Right kidney (tissue), 9 donors: ENCODE measurements at places on chromosomes 3 and 15.
A peak's percentile ranks its signal among the peaks of the same experiment; 100 is the strongest.

- no peak for DNase-seq
These were observed 8.1 kb downstream of the PPM1M start for GRCh38 chr3:52253314-52254304.

DNA sequence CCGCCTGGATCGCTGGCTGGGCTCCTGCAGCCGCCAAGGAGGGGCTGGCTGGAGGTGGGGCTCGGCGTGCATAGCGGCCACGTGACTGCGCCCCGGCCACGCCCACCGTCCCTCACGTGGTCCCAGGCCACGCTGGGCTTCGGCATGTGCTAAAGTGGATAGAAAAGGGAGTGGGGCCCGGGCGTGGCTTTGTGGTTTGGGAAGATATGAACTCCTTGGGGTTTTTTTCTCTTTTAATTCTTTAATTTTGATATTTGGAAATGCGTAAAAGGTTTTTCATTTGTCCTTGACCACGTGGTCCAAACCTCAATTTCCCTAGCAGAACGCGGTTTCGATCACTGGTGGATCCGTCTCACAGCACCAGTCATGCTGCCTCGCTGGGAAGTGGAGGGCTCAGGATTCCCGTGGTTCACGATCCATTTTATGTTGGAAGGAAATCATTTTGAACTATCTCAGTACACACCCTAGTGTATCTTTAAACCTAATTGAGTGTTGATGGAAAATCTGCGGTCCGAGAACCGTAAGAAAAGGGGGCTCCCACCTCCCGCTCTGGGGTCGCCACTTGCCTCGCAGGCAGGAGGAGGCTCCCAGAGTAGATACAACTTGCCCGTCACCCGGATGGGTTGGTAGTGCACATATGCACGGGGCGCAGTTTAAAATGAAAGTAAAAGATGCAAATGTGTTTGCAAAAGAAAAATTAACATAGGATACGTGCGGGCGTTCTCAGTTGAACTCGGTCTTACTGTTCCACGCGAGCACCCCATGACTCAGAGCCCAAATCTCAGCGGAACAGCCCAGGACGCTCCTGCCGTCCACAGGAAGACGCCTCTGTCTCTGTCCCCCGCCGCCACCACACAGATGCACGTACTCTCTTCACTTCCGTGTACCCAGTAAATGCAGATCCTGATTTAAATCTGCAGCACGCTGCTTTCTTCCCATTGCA lies 141.9 kb downstream of the PGPEP1L start:
- DNase-seq: no peak

DNA sequence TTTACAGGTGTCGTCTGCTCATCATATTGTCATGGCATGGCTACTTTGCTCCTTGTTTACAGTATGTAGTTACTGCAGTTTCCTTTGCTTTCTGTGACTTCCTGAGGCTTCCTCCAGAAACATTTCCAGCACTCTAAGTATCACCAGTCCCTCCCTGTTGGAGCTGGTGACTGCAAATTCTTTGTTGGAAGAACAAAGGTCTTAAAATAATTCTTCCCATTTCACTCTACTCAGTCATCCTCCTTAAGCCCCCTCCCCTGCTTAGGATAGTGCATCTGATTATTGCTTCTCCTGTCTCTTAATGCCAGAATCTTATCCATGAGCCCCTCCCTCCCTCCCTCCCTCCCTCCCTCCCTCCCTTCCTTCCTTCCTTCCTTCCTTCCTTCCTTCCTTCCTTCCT lies 72.0 kb downstream of the C3orf38 start:
- DNase-seq: no peak

DNA sequence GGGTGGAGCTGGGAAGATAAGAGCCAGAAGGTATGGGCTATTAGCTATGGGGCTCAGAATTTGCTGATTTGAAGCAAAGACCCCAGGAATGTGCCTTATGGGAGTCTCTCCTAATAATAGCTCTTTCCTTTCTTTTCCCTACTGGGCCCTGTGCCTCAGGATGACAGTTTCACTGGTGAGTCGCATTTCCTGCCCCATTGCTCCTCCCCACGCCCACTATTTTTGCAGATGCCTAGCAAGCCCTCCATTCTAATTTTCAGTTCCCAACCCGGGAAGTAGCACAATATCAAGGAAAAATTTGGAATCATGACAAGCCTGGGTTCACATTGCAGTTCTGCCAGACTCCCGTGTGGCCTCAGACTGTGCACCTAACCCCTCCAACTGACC lies 583 bp downstream of the IL17RE start:
- DNase-seq: no peak

DNA sequence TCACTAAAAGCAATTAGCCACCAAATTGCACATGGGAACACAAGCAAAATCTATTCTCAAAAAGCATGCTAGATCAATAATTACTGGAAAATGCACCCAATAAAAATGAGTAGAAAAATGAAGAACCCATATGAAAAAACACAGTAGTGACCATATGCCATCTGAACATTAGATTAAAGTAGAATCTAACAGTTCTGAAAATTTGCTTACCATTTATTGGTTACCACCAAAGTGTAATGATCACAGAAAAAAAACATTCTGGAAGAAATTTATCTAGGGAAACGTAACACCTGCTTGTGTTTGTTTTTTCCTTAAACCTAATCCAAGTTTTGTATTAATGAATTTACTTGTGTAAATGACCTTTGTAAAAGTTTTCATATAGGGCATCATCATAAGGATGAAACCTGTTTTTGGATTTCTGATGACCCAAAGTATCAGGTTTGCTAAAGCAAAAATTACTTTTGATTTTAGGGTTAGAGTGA lies 37.6 kb upstream of the AADAC start:
- no peak for DNase-seq

GRCh38 chr15:98746375-98747155 lies 98.2 kb downstream of the IGF1R start:
- no peak for DNase-seq

DNA sequence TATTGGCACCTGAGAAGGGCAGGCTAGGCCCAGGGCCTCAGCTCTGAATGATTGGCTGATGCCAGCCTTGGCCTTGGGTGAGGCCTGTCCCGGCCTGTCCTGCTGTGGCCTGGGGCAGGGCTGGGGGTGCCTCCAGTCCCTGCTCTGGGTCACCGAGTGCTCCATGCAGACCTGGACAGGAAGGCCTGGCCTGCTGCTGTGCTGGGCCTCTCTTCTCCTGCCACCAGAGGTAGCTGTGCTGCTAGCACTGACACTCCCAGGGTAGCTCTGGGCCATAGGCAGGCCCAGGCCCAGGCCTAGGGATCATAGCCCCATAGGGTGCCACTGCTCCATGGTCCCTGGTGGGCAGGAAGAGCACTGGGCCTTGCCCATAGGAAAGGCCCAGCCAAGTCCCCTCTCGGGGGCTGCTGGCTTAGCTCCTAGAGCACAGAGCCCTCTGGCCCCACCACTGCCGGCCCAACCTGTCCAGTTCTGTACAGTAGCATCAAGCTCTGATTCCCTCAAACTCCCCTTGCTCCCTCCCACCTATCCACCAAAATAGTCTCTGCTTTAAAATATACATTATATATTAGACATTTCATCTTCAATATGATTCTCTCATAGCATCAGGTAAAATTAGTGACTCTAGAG lies 18.2 kb downstream of the ABTB1 start:
- DNase-seq: peak; percentile 44

- DNase-seq: no peak
These were observed 96.5 kb upstream of the TSPAN3 start for GRCh38 chr15:77167406-77167805.

DNA sequence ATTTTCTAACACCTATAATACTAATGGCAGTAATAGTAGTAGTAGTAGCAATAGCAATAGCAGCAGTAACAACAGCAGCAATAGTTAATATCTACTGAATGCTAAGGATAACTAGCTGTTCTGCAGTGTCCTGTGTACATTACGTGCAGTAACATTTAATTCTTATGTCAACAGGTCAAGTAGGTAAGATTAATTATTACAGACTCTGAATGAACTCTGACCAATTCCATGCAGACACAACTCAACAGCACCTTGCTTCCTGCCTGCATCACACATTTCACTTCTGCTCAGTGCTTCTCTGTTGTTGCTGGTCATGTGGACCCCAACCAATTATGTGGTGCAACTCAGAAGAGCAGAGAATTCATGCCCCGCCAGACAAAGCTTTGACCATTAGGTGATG lies 39.9 kb upstream of the ARHGEF26 start:
- no peak for DNase-seq

DNA sequence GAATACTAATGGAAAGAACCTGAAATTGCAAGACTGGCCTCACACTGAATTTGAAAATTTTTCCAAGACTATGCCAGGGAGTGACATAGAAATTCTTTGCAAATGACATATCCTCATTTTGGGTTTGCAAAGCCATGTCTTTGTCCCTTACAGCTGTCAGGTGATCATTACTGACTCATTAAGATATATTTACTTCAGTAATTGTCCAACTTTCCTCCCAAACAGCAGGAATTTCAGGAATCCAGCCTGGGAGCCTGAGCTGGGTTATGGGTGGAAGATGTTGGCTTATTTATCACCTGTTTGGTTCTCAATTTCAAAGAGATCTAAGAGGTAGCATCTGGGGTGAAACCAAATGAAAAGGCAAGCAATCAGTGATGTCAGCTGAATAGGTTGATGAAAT lies 111.6 kb upstream of the ACP3 start:
- no peak for DNase-seq

DNA sequence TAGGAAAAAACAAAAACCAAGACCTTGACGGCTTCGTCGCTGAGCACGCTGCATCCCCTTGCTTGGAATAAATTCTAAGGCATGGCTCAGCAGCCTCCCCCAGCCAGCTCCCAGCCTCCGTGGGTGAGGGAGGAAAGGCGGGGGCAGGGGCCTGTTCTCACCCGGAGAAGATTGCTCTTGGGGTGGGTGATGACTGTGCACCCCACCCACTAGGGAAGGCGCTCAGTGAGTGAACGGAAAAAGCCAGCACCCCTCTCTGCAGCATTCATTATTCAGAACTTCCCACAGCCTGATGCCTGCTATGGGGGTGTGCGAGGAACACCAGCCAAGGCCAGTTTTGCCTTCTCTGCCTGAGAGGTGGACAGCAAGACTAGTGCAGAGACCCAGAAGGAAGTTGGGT lies 19.3 kb upstream of the NTRK3 start:
- no peak for DNase-seq

- no peak for DNase-seq
These were observed 99.4 kb upstream of the IQSEC1 start for GRCh38 chr3:13172644-13173013.

DNA sequence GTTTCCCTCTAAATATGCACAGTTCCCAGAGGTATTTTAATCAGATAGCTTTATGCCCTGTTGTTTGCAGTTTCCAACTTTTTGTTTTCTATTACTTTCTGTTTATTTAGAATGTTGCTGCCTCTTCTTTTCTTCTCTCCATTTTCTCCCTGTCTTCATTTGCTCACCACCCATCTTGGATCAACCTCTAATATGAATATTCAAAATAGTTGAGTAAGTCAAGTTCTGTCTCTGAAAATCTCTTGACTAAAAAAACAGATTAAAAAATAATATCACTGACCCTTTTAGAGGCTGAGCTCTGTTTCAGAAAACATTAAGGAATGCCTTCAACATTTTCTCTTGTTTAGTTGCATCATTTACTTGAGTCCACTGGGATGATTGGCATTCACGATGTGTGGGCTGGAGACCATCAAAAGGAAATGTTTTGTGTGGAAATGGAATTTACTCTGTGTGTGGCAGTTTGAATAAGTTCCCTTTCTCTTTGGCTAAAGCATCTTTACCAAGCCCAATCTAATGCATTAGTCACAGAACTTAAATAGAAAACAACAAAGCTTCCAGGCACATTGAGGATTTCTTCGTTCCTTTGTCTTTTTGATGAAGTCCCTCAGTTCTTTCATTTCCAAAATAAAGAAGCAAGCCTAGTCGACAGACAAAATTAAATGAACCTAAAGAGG lies 633.9 kb upstream of the TGFBR2 start:
- DNase-seq: no peak

DNA sequence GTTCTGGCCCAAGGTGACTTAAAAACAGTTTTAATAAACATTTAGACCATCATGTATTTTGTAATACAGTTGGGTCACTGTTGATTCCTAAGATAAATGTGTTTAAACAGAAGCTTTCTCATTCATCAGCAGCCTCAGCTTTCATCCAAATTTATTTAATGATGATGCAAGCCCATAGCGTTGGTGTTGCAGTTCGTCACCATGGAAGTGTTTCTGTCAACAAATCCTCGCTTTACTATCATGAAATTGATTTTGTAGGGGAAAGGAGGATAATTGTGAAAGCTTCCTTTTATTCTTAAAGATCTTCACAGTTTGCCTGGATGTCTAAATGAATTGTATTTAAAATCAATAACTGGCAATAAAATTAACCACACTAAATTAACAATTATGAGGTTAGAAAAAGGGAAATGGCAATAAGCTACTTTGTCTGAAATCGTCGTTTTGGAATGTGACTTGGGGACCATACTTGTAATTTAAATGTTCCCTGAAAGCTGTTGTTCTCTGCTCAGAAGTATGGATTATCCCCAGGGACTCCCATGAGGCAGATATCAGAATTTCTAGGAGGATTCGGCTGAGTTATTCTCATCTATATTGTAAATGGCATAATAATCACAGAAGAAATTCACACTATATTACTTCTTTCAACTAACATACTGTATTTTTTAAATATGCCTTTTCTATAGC lies 29.0 kb downstream of the CMSS1 start:
- no peak for DNase-seq

DNA sequence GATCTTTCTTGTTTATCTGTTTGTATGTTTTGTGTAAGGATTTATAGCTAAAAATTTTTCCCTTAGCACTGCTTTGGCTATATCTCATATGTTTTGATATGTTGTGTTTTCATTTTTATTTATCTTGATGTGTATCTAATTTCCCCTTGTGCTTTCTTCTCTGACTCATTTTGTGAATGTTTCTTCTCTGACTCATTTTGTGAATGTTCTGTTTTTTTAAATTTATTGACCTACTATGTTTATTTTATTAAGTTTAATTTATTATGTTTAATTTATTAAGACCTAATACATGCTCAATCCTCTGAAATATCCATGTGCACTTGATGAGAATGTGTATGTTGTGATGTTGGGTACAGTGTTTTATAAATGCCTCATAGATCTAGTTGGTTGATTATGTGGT lies 793.5 kb upstream of the CADM2 start:
- DNase-seq: no peak

DNA sequence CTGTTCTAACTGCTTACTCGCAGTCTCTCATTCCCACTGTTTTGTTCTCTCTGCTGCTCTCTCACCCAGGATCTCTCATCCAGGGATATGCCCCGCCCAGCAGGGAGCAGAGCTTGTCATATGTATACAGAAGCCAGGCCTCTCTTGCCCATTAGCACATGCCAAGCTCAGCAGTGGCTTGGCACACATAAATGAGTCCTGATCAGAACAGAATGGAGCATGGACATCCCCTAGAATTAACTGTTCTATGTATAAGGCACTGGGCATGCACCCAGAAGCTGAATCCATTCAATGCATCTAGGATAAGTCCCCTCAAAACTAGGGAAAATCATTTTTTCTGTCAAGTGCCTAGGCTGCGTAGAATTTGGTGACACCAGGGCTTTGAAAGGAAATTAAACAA lies 61.6 kb downstream of the IGSF11 start:
- DNase-seq: no peak

DNA sequence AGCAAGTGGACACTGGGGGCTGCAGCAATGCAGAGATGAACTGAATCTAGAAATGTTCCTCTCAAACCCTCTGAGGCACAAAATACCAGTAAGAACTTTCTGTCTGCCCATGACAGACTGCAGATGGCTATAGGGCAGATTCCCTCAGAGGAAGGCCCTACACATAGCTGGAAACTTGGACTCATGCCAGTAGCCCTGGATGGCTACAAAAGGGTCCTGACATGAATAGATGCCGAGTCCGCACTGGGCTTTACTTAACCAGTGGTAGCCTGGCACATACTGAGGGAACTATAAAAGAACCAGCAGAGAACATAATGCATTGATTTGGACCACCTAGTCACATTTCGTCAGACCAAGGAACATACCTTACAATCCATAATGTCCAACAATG lies 66.7 kb downstream of the C3orf80 start:
- no peak for DNase-seq
